Right forelimb (tissue), 1 donor: ENCODE measurements at places on chromosomes 6 and 20.

DNA sequence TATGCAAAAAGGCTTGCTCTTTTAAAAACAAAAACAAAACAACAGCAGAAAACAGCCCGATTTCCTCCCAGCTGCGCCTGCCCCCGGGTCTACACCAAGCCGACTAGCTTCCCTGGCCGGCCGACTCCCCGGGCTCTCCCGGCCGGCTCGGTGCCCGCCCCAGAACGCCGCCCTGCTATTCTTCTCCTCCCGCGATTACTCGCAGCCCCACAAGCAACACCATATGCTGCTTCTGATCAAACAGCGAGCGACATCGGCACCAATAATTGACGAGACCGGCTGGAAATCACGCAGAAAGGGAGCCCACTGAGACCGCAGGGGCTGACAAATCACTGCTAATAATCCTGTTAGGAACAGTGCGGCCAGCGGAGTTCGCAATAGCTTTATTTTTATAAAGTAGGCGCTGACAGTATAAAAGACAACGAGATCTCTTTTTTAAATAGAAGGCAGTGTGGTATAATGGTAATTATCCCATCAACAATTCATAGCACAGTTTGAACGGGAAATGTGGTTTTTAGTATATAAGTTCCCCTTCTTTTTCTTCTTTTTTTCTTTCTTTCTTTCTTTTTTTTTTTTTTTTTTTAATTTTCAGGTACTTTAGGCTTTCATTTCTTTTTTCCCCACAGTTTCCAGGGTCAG lies 3.3 kb downstream of the SIM1 start:
- DNase-seq: peak; percentile 75

DNA sequence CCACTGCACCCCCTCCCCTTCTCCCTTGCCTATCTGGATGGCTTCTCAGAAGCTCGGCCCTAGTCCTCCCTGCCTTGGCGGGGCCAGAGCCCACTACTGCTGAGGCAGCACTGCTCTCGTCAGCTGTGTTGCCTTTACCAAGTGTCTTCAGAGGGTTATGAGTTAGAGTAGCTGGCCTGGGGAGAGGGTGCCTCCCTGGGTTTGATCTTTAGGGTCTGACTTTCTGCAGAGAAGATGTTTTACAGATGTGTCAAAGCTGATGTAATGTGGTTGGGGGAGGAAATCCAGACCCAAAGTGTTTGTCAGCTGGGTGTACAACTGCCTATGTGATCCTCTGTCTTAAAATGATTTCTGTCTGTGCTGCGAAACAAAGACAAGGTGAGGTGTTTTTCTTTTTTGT lies 30.4 kb upstream of the PI16 start:
- no peak for DNase-seq

DNA sequence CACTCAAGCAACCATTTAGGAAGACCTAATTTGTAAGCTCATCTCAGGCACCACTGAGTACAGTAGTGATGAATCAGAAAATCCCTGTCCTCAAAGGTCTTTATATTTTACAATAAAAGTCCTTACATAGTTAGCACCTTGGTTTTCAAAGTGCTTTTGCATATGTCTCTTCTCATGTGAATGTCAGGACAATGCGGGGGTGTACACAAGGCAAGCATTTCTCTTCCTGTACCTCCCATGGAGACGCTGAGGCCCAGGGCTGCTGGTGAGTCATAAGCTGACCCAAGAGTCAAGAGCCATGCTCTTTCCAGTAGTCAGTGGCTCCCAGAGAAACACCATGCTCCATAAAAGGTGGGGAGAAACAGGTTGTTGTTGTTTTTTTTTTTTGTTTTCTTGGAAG lies 174.0 kb downstream of the GJA10 start:
- DNase-seq: no peak

- no peak for DNase-seq
These were observed 108.2 kb upstream of the NFATC2 start for GRCh38 chr20:51650685-51651134.

DNA sequence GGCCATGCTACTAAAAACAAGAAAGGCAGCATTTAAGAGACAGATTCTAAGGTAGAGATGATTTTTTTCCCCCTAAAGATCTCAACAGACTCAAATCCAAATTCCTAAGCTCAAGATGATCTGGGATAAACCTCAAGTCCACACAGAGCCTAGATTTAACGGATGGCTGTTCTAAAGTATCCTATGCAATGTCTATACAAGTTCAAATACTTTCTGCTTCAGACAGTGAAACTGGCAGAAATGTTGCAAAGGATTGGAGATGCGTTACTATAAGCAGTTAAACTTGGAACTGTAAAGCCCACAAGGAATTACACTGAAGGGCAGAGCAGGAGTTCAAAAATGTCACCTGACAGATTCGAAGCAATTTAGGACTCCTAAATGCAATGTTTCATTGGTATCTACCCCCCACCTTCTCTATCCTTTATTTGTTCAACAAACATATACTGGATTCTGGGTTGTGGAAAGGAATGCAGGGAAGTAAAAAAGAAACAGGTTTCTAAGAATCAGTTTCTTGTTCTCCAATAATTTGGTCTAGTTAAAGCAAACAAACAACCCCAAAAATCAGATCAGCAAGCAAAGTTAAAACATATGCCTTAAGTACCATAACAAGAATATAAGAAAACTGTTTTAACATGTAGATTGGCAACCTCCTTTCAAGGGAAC lies 1.6 kb downstream of the DNAAF9 start:
- DNase-seq: no peak

- no peak for DNase-seq
These were observed 21.9 kb downstream of the SAMD5 start for GRCh38 chr6:147530132-147531060.

DNA sequence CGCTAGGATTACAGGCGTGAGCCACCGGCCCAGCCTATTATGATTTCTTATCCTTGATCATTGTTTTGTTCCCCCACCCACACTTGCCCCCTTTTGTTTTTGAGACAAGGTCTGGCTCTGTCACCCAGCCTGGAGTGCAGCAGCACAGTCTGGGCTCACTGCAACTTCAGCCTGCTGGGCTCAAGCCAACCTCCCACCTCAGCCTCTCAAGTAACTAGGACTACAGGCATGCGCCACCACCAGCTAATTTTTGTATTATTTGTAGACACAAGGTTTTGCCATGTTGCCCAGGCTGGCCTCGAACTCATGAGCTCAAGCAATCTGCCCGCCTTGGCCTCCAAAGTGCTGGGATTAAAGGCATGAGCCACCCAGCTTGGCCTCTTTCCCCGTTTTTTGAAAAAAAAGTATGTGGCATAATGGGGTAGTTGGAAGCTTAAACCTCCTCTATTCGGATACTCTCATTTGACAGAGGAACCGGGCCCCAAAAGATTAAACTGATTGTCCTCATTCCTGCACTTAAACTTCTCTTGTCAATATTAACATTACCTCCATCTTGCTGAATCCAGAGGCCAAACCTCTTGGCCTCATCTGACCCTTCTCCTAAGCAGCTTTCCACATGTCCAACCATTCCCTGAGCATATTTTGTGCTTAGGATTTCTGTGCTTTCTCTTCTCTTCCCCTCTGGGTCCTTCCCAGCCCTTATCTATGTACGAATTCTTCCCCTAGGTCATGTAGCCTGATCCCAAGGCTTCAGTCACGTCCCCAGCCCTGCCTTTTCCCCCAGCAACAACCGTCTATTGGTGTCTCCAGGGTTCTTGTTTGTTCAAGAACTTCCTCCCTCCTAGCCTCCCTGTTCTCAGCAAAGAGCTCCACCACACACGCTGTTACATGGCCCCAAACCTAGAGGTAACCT lies 6.1 kb upstream of the EZR start:
- DNase-seq: no peak

- peak; percentile 84 for DNase-seq
These were observed 16.8 kb upstream of the ARMC12 start for GRCh38 chr6:35719830-35720733.

- no peak for DNase-seq
These were observed 93.6 kb downstream of the CD24 start for GRCh38 chr6:106880952-106881351.

GRCh38 chr6:114061741-114062140 lies 90.8 kb upstream of the HDAC2 start:
- no peak for DNase-seq

DNA sequence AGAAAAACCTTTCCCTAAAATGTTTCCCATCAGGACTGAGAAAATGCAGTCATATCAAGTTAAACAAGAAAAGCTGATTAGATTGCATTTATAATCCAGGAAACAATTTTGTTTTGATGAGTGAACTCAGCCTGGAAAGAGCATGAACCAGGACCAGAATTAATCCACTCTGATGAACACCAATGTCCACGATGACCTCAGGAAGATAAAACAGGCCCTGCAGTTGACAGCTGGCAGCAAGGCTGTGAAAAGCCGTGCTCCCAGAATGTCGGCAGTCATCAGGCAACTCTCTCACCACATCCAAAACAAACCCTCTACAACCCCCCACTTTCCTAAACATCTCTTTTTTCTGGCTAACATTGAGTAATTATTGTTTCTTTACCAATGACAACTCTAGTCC lies 74.0 kb upstream of the PROKR2 start:
- DNase-seq: no peak
